Stimulated activated CD4-positive, alpha-beta T cell treated with anti-CD3 and anti-CD28 coated beads, Interleukin-1b, Interleukin-23, amount 100 ng/mL, for 4 hours (primary cell): ENCODE measurements at places on chromosomes 12 and 14.

- no peak for DNase-seq
Measured at GRCh38 chr14:68677476-68677875, 115.4 kb downstream of the ZFP36L1 start.

GRCh38 chr14:23653051-23653450, 16.9 kb downstream of the DHRS2 start:
- DNase-seq = no peak

DNA sequence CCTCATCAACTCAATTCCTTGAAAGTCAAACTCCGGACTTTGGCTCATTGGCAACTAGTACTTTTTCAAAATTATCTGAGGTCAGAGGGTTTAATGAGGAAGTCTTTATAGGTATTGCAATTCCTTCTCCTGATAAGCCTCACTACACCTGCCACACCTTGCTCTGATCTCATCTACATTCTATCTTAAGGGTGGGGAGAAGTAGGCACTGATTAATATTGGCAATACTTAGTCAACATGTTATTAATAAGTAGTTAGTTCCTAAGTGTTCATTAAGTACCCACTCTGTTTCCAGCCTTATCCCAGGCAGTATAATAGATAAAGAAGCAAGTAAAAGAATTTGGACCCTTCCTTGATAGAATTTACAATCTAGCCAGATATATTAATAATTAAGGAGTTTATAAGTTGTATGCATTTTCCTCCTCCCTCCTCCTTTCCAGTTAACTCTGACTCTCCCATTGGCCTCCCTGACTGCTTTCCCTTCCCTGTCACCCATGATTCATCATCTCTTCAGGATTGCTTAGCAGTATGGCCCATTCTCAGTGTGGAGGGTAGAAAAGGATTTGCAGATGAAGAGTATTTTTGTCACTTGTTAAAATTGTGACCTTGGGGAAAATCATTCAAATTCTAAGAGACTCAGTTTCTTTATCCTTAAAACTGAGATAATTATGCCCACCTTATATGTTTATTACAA, 231.0 kb upstream of the ATP2B1 start:
- no peak for DNase-seq

- DNase-seq = no peak
Measured at GRCh38 chr12:52310622-52311284, 10.4 kb downstream of the KRT83 start.

GRCh38 chr12:77222336-77222735, 157.0 kb upstream of the E2F7 start:
- no peak for DNase-seq

GRCh38 chr14:78363008-78363407, 192.8 kb downstream of the NRXN3 start:
- DNase-seq = no peak

- DNase-seq = peak; percentile 45
Measured at GRCh38 chr12:122031342-122032216, 9.9 kb downstream of the BCL7A start.

DNA sequence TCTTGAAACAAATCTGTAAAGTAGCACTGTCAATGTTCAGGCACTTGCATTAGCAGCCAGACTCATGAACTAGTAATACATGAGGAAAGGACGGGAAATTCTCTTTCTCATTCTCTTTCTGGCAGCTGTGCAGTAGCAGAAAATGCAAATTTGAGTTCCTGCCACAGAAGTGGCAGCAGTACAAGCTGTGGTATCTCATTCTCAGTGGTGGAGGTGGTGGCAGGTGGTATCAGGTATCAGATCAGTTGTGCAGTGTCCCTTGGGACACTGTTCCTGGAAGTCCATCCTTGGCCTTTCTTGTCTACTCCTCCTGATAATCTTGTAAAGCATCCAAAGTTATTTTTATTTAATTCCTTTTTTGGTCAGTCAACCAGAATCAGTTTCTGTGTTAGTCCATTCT, 103.0 kb downstream of the C12orf42 start:
- DNase-seq = no peak

- no peak for DNase-seq
Measured at GRCh38 chr14:78232231-78233000, 62.2 kb downstream of the NRXN3 start.

- DNase-seq = no peak
Measured at GRCh38 chr12:109639151-109639872, 65.7 kb downstream of the MVK start.

DNA sequence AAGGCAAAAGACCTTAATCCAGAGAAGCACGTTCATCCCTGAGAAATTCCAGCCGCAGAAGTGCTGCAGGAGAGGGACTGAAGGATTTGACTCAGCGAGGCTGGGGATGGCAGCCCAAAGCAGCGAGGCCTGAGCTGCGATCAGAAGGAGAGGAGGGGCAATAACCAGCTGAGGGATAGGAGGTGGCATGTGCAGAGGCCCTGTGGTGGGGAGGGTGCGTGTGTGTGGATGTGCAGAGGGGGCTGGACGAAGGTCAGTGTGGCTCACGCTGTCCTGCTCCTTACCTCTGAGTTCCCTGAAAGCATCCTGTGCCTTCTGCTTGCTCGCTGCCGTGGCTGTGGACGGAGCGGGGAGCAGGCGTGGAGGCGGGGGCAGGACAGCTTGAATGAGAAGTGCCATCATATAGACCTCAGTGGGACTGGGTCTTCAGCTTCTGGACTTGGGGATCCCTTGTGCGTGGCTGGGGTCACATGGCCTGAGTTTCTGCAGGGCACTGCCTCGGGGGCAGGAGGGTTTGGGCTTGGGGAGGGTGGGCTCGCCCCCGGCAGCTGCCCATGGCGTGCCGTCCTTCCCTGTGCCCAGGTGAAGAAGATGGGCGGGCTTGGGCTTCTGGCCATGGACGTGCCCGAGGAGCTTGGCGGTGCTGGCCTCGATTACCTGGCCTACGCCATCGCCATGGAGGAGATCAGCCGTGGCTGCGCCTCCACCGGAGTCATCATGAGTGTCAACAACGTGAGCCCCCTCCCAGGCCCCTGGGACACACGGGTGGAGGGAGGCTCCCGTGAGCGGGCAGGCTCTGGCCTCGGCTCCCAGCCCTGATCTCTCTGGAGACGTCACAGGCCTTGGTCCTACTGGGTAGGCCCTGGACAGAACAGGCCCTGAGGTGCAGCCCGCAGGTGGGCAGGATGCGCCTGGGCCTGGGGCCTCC, 11.0 kb downstream of the ACADS start:
- no peak for DNase-seq

DNA sequence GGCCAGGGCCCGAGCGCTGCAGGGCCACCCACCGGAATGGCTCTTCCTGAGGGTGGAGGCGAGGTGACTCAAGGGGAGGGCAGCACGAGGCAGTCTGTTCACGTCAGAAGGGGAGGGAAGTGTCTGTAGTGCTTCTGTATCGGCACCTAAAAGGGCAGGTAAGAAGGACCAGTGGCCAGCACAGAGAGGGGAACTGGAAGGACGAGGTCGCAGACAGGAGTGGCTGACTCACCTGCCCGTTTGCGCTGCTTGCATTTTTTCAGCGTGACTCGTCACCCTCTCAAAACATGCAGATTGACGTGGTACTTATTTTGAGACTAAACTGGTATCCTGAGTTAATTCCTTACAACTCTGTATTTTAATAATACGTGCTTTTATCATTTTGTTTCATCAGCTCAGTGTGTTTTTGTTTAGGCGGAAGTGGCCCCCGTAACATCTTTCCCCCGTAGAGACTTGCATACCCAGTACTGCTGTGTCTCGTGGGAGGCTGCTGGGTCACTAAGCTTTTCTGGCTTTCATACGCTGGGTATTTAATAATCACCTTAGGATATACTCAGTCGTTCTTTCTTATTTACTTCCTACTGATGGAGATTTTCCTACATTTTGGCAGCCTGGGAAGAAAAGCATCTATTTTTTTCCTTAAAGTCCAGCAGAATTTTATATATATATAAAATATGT, 26.4 kb downstream of the SFSWAP start:
- DNase-seq = no peak
